ENCODE measurements at places on chromosomes 7 and 10. TPM values are rescaled to one million over a fixed set of nuclear protein-coding genes. Genes with fewer than 3 reads are reported as not detected.

DNA sequence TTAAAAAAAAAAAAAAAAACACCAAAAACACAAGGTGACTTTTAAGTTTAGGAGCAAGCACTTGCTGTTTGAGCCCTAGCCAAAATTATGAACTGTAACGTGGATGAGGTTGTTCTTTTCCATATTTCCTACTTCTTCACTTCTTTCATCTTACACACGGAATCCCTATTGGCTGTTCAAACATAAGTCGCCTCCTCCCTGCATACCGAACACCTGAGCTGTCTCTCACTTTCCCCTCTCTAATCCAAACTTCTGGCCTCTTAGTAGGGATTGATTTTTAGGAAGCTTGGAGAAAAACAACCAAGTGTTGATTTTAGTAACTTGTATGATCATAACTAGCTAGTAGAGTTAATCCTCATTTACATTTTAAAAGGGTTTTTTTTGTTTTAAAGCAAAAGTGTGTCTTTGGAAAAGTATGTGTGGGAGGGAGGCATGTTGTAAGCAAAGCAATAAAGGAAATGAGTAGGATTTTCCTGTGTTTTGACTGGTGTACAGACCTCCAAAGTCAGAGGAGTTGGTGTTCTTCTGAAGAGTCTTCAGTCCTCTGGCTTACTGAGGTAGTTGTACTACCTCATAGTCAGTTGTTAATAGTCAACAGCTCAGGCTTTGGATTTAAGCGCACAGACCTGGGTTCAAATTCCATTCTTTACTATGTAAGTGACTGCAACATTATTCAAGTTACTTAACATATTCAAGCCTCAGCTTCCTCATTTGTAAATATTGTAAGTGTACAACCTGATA lies 39.3 kb downstream of the RABGEF1 start:
- DNase-seq, result no peak

DNA sequence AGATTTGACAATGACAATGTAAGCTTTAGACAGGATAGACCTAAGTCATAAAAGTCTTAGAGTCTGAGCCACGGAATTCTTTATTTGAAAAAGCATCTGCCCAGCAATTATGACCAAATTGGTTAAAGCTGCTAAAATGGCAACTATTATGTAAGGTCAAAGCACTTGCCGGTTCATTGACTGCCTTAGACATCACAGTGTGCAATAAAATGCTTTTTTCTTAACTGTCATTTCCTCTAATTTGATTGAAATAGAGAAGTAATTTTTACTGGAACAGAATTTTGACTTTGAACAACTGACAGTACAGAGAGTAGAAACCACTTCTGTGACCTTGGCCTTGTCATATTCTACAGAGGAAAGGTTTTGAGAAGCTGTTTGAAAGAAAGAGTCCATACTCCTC lies 142.9 kb downstream of the THSD7A start:
- DNase-seq, result no peak

Gene SKIDA1
- polyA plus RNA-seq, result 12.2 TPM

Gene ZNF425
- polyA plus RNA-seq, result 8.6 TPM

GRCh38 chr7:148979827-148980226 lies 48.5 kb downstream of the PDIA4 start:
- DNase-seq, result no peak
